ENCODE measurements at places on chromosomes 7 and 10.
A peak's percentile ranks its signal among the peaks of the same experiment; 100 is the strongest.

DNA sequence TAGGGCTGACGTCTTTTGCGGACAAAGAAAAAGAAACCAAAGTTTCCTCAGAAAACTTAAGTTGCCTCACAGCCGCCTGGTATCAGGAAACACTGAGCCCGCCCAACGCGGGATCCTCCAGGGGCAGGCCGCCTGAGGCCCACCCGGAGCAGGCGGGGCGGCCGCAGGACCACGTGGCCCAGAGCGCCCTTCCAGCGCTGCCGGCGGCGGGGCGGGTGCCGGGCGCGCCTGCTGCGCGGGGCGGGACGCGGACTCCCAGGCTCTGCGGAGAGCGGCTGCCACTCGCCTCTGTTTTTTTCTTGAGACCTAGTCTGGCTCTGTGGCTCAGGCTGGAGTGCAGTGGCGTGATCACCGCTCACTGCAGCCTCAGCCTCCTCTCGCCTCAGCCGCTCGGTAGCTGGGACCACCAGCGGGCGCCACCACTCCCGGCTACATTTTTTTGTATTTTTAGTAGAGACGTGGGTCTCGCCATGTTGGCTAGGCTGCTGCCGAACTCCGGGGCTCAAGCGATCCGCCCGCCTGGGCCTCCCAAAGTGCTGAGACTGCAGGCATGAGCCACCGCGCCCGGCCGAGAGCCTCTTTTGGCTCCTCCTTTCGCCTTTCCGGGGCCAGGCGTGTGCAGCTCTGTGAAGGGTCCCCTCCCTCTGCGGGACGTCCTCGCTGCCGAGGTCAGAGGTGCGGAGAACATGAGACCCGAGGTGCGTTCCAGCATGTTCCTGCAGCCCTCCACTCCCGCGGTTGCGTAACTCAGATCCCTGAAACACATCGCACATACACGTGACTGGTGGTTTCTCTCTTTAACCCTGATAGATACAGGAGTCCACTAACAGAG is 11.6 kb upstream of the HNRNPF start:
- peak; percentile 75 for DNase-seq

- DNase-seq: no peak
These were observed 171.1 kb downstream of the GLI3 start for GRCh38 chr7:42065942-42066341.

DNA sequence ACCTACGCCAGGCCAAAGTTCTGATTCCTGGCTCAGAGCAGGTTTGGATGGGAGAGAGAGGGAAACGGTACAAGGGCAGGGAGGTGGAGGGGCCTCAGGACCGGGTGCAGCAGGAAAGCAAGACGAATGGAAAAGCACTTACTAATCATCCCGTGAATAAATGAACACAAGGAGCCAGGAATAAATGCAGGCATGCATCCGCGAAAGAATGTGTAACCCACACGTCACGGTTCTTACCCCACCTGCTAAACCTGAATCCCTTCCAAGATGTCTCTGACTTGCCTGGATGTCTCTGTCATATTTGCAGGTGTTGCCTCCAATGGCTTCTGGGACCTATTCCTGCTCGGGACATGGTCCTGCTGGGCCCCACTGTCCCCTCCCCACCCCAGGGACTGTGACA is 335.2 kb upstream of the RNF32 start:
- DNase-seq: no peak

DNA sequence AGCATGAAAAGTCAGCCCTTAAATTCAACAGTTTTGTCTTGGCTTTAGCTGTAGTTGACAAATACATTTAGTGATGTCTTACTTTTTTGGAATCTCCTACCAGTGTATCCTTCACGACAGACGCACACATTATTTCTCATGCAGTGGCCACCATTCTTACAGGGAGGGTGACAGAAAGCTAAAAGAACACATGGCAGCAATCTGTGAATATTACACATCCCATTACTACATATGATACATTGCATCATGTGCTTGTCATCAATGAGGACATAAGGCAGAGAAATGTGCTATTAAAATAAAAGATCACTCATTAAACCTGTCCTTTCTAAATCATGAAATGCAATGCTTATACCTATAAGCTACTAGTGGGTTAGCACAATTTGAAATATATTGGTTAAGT is 66.6 kb downstream of the VWDE start:
- DNase-seq: no peak

DNA sequence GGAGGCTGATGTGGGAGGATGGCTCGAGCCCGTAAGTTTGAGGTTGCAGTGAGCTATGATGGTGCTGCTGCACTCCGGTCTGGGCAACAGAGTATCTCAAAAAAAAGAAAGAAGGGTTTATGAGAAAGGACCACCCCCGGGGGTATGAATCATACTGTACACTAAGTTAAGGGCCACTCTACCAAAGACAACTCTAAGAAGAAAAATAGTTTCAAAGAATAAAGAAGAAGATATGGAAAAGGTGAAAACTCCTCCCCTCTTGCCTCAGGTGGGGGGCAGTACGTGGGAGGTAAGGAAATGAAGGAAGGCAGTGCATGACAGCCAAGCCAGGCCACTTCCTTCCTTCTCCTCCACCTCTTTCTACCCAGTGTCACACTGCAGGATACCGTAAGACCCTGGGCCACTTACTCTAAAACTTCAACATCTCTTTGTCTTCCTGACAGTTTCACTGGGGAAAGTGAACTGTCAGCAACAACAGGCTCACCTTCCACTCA is 61.3 kb downstream of the PIP4K2A start:
- DNase-seq: peak; percentile 52

GRCh38 chr7:2659556-2660358 is 28.0 kb downstream of the TTYH3 start:
- DNase-seq: no peak

GRCh38 chr10:3901370-3901769 is 116.4 kb upstream of the KLF6 start:
- DNase-seq: no peak

GRCh38 chr7:94888551-94888950 is 18.8 kb upstream of the PPP1R9A start:
- DNase-seq: no peak

DNA sequence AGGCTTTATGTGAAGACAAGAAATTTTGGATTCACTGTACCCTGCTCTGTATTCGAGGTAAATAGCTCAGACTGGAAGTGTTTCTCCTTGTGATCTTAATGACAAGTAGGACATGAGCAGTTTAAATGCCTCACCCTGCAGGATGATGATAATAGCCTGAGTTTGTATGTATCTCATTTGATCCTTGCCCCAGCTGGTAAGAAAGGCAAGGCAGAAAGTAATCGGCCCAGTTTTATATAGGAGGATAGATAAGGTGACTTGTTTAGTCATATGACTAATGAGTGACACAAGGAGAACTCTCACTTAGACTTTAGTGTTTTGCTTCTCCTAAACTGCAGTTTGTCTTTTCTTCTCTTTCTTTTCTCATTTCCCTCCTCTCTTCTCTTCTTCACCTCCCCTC is 372.6 kb downstream of the PHF14 start:
- DNase-seq: no peak

GRCh38 chr7:129684777-129685176 is 73.3 kb downstream of the NRF1 start:
- DNase-seq: no peak

- DNase-seq: no peak
These were observed 134.1 kb downstream of the LRMDA start for GRCh38 chr10:75565286-75566251.

DNA sequence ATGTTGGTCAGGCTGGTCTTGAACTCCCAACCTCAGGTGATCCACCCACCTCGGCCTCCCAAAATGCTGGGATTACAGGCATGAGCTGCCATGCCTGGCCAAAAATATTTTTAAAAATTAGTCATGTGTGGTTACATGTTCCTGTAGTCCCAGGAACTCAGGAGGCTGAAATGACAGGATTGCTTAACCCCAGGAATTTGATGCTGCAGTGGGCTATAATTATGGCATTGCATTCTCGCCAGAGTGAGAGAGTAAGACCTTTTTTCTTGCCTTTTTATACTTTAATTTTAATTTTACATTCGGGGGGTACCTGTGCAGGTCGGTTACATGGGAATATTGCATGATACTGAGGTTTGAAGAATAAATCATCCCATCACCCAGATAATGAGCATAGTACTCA is 86.6 kb upstream of the ZNF92 start:
- DNase-seq: no peak

GRCh38 chr10:131169146-131169545 is 142.4 kb downstream of the TCERG1L start:
- DNase-seq: no peak

DNA sequence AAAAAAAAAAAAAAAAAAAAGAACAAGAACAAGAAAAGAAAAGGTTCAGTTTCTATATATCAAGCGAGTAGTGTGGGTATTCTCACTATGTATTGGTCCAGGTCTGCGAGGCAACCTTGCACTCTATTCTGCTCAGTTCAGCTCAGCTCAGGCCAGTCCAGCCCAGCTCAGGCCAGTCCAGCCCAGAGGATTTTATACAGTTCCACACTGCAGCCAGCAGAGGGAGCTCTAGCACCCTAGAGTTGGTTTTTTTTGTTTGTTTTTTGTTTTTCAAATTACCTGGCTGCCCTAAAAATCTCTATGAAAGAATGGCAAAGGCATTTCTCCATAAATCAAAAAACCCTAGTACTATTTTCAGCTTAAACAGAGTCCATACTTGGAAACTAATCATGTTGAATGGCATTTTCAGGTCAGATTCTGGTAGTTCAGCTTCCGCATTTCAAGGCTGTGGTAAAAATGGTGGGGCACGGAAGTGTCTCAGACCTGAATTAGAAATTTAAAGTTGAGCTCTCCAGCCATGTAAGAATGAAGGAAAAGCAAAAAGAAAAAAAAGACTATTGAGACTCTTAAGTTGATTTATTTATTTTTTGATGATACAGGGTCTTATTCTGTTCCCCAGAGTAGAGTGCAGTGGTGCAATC is 55.2 kb upstream of the GSDME start:
- peak; percentile 31 for DNase-seq
